Esophagus (tissue), 2 donors: ENCODE measurements at places on chromosomes 1 and 21. TPM values are rescaled to one million over a fixed set of nuclear protein-coding genes. Genes with fewer than 3 reads are reported as not detected.

The TFF2 gene
- polyA plus RNA-seq: 2.3 TPM

The TRMT13 gene
- polyA plus RNA-seq: 7.5 TPM

The MTF1 gene
- polyA plus RNA-seq: 3.2 TPM

The CFHR2 gene
- not detected for polyA plus RNA-seq

The C1orf56 gene
- 2.9 TPM for polyA plus RNA-seq

The OR2M3 gene
- not detected for polyA plus RNA-seq

The PLA2G5 gene
- polyA plus RNA-seq: 4.2 TPM

The APCS gene
- polyA plus RNA-seq: not detected

The GBP1 gene
- polyA plus RNA-seq: 10.1 TPM

The C1orf94 gene
- polyA plus RNA-seq: not detected

The CDC14A gene
- polyA plus RNA-seq: 1.0 TPM

The CSF3R gene
- polyA plus RNA-seq: 1.9 TPM

The HPDL gene
- polyA plus RNA-seq: 5.2 TPM

The PKNOX1 gene
- 7.1 TPM for polyA plus RNA-seq

The REG4 gene
- polyA plus RNA-seq: not detected

The POFUT2 gene
- polyA plus RNA-seq: 13.3 TPM

The S100A16 gene
- polyA plus RNA-seq: 2,151 TPM

The SAMD13 gene
- polyA plus RNA-seq: 0.45 TPM

The CTTNBP2NL gene
- polyA plus RNA-seq: 9.4 TPM

The LAPTM5 gene
- polyA plus RNA-seq: 15.5 TPM

The E2F2 gene
- polyA plus RNA-seq: 7.4 TPM

The HES3 gene
- not detected for polyA plus RNA-seq

The NOTCH2NLA gene
- 19.0 TPM for polyA plus RNA-seq

The CD2 gene
- polyA plus RNA-seq: 4.8 TPM

The LHX8 gene
- 0.08 TPM for polyA plus RNA-seq

The HSD3B2 gene
- not detected for polyA plus RNA-seq

The FGR gene
- 3.6 TPM for polyA plus RNA-seq

The TRNP1 gene
- 84.9 TPM for polyA plus RNA-seq

The PRMT2 gene
- 91.4 TPM for polyA plus RNA-seq

The LEPR gene
- 2.6 TPM for polyA plus RNA-seq

The GJB3 gene
- 55.6 TPM for polyA plus RNA-seq

The OR6K6 gene
- polyA plus RNA-seq: not detected

The SLFNL1 gene
- polyA plus RNA-seq: 0.08 TPM

The TRIM58 gene
- polyA plus RNA-seq: 0.15 TPM

The ZNF692 gene
- 120 TPM for polyA plus RNA-seq

The PRKAA2 gene
- 1.2 TPM for polyA plus RNA-seq

The RUNX1 gene
- 6.4 TPM for polyA plus RNA-seq

The USH2A gene
- under 0.01 TPM for polyA plus RNA-seq

The TRABD2B gene
- 0.34 TPM for polyA plus RNA-seq

The LRRC40 gene
- 6.1 TPM for polyA plus RNA-seq

The NBPF4 gene
- 0.02 TPM for polyA plus RNA-seq

The NEXN gene
- polyA plus RNA-seq: 16.2 TPM

The RIPPLY3 gene
- polyA plus RNA-seq: 1.0 TPM

The KCNK1 gene
- 26.3 TPM for polyA plus RNA-seq

The GBP7 gene
- not detected for polyA plus RNA-seq

The PTCH2 gene
- polyA plus RNA-seq: 0.71 TPM

The RIIAD1 gene
- not detected for polyA plus RNA-seq
